ENCODE measurements at places on chromosomes 12 and 14.

- DNase-seq, result no peak
These were observed 46.3 kb downstream of the RBM19 start for GRCh38 chr12:113919791-113920190.

GRCh38 chr12:46367351-46368029 lies 5.1 kb downstream of the SLC38A2 start:
- DNase-seq, result no peak

DNA sequence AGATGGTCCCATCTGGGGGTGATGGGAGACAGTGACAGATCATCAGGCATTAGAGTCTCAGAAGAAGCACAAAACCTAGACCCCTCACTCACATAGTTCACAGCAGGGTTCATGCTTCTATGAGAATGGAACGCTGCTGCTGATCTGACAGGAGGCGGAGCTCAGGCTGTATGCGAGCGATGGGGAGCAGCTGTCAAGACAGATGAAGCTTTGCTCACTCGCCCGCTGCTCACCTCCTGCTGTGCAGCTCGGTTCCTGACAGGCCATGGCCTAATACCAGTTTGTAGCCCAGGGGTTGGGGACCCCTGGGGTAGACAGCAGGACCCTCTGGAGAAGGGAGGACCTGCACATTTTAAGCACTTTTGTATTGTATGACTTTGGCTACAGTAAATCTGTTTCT lies 111.2 kb downstream of the LGMN start:
- no peak for DNase-seq

DNA sequence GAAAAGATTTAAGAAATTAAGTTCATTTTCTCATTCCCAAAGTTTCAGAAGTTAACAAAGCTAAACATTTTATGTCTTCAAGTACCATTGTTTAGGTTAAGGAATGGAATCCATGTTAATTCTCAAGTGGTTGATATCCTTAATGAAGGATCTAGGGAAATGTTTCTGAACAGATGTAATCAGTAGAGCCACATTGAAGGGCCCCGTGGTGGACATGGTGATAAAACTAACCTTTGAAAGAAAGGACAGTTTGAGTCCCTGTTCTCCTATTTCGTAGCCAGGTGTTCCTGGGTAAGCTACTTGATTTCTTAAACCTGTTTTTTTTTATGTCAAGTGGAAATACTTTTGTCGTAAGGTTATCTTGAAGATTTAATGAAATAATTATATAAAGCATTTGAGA lies 4.6 kb downstream of the PPM1A start:
- DNase-seq, result no peak

- no peak for DNase-seq
These were observed 143.4 kb upstream of the CPSF6 start for GRCh38 chr12:69095765-69096477.

DNA sequence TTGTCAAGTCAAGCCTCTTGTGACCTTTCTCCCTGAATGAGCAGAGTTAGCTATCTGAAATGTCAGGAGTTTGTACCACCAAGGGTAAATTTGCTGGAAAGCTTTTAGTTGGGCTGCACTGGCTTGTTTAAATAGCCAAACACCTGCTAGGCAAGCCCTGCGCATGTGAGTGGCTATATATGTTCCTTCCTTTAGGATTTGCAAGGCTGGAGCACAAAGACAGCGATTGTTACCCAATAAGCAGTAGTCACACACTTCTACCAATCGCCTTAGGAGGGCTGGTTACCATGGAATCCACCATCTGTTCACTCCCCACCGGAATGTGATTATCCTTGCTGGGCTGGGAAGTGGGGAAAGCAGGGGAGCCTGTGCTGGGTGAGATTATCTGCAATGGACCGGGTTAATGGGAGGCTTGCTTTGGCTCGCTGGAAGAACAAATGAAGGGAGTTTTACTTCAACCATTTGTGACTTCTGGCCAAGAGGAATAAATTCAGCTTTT lies 102.5 kb downstream of the FGD4 start:
- no peak for DNase-seq

DNA sequence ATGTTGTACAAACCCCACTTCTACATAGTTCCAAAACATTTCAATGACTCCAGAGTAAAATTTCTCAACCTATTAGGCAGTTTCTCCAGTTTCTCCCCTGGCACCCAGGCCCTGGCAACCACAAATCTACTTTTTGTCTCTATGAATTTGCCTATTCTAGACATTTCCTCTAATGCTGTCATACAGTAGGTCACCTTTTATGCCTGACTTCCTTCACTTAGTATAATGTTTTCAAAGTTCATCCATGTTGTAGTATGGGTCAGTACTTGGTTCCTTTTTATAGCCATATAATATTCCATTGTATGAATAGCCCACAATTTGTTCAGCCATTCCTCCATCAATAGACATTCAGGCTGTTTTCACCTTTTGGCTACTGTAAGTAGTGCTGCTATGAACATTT lies 67.0 kb downstream of the SPRING1 start:
- no peak for DNase-seq

DNA sequence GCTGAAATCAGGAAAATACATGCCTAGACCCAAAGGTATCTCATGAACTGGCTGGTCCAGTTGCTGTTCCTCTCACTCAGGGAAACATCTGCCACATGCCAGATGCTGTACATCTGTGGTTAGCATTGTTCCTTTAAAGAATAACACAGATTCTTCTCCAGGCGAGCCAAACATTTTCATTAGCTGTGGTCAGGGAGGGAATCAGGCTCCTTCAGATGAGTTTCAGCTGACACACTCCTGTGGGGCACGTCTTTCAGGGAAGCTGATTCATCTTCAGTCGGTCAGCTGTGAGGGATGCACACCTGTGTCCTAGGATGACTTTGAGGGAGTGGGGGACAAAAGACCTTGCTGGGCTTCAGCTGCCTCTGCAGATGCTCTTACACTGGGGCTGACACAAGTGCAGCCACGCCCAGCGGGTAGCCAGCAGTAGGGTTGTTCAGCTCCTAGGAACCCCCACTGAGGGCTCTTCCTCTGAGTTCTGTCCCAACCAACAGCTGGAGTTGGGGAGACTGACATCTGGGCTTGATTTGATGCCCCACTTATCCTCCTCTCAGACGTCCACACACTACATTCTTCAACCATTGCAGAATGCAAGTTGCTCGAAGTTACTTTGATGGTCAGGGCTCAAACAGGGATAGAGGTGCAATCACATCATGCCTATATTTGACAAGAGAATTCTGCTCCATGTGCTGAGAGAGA lies 155.0 kb downstream of the NUAK1 start:
- no peak for DNase-seq

- no peak for DNase-seq
These were observed 60.7 kb downstream of the MSRB3 start for GRCh38 chr12:65339161-65339560.

GRCh38 chr14:69002069-69002468 lies 23.0 kb upstream of the ACTN1 start:
- no peak for DNase-seq

DNA sequence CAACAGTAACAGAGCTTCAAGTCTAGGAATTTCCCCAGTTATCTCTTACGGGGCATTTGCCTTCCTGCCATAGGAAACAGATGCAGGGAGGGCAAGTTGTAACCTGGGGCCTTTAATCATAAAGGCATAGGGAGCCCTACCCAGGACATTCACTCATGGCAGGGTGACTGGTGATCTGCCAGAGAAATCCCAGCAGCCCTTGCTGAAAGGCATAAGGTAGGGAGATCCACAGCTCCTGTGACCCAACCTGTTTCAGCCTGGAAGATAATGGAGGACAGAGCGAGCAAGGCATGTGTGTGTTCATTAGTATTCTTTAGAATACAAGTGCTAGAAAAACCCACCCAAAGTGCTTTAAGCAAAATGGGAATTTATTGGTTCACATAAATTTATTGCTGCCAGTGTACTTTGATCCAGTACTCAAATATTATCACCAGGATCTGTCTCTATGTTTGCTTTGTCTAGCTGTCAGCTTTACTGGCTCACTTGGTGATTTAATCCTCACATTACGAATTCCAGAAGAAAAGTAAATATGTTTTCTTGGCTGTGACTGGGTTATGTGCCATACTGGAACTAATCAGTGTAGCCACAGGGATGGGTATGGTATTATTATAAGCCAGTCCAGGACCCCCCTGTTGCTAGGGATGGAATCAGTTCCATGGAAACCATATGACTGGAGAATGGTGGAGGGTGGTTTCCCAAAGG lies 21.1 kb upstream of the AKAP6 start:
- DNase-seq, result no peak

- no peak for DNase-seq
These were observed 160.5 kb downstream of the NUAK1 start for GRCh38 chr12:105978276-105978675.

GRCh38 chr14:49418789-49419188 lies 167.4 kb downstream of the RPS29 start:
- DNase-seq, result no peak

GRCh38 chr12:65810036-65810435 lies 14.2 kb upstream of the HMGA2 start:
- DNase-seq, result no peak

GRCh38 chr12:2092890-2093289 lies 40.1 kb downstream of the CACNA1C start:
- no peak for DNase-seq

DNA sequence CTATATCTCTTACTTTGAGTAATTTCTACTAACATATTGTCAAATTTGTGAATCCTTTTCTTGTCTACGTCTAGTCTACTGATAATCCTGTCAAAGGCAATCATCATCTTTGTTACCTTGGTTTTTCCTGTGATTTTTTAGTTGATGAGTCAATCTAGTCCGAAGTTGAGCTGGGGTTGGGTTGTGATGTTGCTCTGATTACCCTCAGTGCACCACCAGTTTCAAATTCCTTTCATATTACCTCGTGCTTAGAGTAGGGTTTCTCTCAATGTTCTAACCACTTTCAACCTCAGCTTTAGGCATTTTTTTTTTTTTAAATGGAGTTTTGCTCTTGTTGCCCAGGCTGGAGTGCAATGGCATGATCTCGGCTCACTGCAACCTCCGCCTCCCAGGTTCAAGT lies 186.8 kb downstream of the BTG1 start:
- no peak for DNase-seq

DNA sequence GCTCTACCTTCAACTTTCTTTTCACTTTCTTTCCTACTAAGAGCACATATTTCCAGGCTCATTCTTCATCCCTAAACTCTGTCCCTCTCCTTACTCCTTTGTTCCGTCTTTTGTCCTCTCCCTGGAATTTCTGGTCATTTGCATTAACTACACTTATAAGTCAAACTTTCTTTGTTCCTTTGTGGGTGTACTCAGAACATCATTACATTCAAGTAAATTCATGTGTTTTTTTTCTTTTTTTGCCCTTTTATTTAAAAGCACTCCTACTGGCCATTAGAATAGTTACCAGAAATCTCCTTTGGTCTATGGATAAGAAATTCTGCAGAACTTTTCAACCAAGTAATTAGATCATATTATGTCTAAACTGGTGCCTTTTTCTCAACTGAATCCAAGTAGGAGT lies 802.6 kb downstream of the DIO2 start:
- no peak for DNase-seq

- DNase-seq, result no peak
These were observed 185.6 kb downstream of the TMEM117 start for GRCh38 chr12:44021471-44021971.

DNA sequence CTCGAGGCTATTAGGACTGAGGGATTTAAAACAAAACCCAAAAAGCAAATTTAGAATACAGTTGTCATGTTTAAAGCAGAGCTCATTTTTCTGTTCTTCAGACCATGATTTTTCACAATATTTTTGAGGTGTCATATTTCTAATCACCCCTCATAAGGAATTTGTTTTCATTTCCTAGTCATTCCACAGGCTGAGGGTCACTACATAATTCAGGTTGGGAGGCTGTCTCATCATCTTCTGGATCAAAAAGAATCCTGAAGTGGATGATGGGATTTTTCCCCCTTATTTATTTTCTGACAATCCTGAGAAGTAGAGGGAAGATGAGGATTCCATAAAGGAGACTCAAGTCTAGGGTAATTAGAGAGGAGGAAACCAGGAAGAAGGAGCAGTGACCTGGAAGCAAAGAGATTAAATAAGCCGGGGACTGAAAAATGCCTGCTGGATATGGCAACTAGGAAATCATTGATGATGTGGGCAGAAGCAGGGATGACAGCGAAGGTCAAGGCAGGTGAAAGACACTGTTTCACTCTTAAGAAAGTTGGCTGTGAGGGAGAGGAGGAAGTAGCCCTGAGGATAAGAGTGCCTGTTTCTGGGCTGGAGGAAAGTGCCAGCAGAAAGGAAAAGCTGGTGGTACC lies 9.0 kb upstream of the PCNX1 start:
- no peak for DNase-seq

DNA sequence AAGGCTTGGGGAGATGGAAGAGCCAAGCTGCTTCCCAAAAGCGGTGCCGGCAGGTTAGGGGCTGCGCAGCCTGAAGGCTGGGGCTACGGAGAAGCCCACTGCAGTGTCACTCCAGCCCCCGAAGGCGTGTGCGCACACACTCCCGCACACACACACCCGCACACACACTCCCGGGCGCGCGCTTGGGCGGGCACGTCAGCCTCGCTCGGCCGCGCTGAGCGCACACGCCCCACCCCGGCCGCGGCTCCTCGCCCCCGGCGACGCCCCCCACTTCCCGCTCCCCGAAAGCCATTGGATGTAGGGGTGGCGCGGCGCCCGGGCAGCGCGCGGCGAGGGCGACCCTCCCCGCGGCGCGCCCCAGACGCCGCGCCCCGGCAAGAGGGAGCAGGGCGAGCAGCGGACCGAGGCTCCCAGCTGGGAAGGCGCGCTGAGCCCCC lies at the start of gene KCNK10:
TSS of gene KCNK10 (minus strand) at position 184 of the 437 bp plus-strand sequence. CDS start 471 bp downstream, outside the sequence.
- DNase-seq, result no peak

DNA sequence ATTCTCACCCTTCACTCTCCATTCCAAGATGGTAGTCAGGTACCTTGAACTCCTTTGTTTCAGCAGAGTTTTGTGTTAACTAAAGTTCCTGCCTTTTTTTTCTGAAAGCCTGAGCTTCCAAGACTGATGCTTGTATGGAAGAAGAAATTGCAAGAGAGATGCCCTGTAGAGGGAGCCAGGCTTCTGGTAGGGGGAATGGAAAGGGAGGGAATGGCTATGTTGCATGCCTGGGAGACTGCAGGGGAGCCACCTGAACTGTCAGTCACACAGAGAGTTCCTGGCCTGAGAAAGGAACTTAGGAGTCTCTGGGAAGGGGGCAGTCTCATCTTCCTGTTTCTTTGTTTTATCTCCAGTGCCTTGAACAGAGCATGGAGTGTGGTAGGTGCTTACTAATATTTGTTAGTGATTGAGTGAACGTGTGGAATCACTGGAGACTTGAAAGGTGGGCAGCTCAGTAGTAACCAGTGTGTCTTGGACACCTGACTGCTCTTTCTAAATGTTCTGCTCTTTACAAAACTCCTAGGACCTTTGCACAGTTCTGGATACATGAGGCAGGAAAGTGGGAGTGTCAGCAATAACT lies 132.2 kb downstream of the ANO4 start:
- no peak for DNase-seq

- no peak for DNase-seq
These were observed 5.5 kb downstream of the AMN start for GRCh38 chr14:102927878-102928411.

GRCh38 chr12:72271451-72272090 lies 599 bp upstream of the TRHDE start:
- DNase-seq, result no peak

GRCh38 chr12:27194644-27195043 lies 49.4 kb upstream of the STK38L start:
- DNase-seq, result no peak

GRCh38 chr12:112167031-112167461 lies 41.7 kb downstream of the TRAFD1 start:
- DNase-seq, result no peak

GRCh38 chr12:17108877-17109541 lies 503.0 kb upstream of the LMO3 start:
- no peak for DNase-seq
